ENCODE measurements at places on chromosomes 11 and 22.

- no peak for DNase-seq
These were observed 16.7 kb upstream of the OR9Q1 start for GRCh38 chr11:58006940-58007339.

GRCh38 chr11:120160436-120160835 lies 22.5 kb upstream of the TRIM29 start:
- DNase-seq, result no peak

GRCh38 chr11:134049303-134049702 lies 19.6 kb upstream of the JAM3 start:
- no peak for DNase-seq

DNA sequence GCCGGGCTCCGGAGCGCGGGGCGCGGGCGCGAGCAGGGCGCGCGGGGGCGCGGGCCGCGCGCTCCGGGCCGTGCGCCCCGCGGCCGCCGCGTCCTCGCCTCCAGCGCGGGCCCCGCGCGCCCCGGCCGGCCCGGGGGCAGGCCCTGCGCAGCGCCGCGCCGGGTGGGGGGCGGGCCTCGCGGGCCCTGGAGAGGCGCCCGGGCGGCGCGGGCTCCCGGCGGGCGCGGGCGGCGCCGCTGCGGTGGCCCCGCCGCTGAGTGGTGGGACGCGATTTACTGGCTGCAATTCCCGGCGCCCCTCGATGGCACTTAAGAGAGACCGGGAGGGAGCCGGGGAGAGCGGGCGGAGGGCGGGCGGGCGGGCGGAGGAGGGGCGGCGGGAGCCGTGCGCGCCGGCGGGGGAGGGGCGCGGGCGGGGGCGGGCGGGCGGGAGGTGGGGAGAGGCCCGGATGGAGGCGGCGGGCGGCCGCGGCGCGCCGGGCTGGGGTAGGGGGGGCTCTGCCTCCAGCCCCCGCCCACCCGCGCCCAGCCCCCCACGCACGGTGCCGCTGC lies 73.2 kb upstream of the TCF20 start:
- no peak for DNase-seq

GRCh38 chr22:27493796-27494195 lies 307.8 kb downstream of the MN1 start:
- DNase-seq, result no peak

DNA sequence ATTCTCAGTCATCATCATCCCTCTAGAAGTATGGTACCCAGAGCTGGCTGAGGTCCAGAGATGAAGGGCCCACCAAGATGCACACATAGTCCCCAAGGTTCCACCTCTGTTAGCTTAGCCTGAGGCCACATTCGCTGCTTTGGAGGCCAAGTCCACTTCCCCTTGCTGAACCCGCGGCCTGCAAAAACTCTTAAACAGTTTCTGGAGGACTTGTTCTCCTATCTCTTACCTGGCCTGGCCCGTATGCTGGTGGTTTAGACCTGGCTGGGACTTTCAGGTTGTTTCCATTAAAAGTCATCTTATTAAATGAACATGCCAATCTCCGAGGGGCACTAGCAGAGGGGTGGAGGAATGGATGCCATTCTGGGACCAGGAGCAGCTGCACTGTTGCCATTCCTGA lies 64.6 kb downstream of the KCNC1 start:
- DNase-seq, result no peak

DNA sequence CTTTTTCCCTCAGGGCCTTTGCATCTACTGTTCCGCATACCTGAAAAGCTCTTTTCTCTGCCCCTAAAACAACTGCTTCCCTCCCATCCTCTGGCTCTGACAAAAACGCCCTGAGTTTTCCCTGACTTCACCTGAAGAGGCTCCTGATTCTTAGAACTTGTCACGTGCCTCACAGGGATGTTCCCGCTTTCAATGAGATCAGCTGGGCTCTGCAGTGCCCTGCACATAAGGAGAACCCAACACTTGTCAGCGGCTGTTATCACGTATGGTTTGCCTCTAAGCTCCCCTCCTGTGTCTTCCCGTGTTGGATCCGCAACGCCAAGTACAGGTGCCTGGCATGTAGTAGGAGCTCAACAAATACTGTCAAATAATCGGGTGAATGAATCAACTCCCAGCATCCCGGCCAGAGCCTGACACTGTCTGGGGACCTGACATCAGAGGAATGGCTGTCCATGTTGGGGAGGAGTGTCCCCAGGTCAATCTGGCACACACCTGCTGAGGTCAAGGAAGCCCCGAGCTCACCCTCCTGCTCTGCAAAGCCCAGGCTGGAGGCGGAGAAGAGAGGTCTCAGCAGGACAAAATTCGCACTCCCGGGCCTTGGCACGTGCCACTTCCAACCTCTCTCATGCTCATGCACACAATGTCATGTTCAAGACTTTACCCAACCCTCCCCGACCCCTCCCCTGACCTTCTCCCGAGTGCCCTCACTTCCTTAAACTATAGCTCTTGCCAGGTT lies 4.2 kb upstream of the GRK2 start:
- peak; percentile 43 for DNase-seq

DNA sequence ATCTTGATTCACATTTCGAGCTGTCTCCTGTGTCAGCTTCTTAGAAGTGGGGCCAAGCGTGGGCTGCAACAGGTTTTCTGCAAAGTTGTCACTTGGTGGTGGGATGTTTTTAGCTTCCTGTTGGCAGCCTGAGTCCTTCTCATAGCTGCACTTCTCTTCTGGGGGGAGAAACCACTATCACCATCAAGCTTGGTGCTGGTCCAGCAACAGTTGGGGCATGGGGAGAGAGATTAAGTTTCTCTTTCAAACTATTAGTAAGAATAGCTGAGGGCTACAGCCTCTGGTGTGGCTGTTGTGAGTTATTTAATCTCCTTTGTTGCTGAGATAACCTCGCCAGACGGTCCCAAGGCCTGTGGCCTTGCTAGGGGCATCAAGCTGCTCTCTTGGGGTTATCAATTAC lies 123.3 kb upstream of the CRYBB3 start:
- DNase-seq, result no peak

GRCh38 chr11:88404391-88404790 lies 66.9 kb upstream of the CTSC start:
- DNase-seq, result no peak

GRCh38 chr11:70844387-70844786 lies 408.0 kb downstream of the SHANK2 start:
- DNase-seq, result no peak

- DNase-seq, result no peak
These were observed 60.4 kb downstream of the LARGE2 start for GRCh38 chr11:45982656-45983470.

- no peak for DNase-seq
These were observed 148.8 kb downstream of the CRYBB2 start for GRCh38 chr22:25368271-25368670.
